Forelimb muscle (tissue), 1 donor: ENCODE measurements at places on chromosomes 3 and 15. TPM values are rescaled to one million over a fixed set of nuclear protein-coding genes. Genes with fewer than 3 reads are reported as not detected.

The ACKR2 gene
- 0.46 TPM for polyA plus RNA-seq

The GATM gene
- 505 TPM for polyA plus RNA-seq

DNA sequence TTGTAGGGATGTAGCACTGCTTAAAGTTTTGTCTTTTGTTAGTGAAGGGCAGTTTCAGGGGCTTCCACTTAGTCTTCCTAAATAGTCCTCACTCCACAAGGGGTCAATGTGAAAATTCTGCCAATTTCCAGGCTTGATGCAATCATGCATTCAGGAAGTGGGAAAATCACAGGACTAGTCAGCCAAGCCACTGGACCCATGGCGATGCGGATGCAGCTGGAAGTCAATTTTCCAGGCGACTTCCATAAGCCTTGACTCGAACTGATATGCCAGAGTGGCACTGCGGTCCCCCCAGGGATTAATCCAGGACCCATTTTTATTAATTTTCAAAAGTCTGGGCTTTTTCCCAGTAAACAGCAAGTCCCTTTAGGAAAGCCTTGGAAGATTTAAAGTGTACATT is 26.1 kb downstream of the GBE1 start:
- no peak for DNase-seq

DNA sequence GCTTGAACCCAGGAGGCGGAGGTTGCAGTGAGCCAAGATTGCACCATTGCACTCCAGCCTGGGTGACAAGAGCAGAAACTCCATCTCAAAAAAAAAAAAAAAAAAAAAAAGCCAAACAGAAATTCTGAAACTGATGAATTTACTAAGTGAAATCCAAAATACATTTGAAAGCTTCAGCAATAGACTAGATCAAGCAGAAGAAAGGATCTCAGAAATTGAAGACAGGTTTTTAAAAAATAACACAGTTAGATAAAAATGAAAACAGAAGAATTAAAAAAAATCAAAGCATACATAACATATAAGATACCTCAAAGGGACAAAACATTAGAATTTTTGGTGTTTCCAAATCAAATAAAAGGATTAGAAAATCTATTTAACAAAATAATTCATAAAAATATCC is 114.4 kb downstream of the TP63 start:
- no peak for DNase-seq

The FAM107A gene
- 0.72 TPM for polyA plus RNA-seq

DNA sequence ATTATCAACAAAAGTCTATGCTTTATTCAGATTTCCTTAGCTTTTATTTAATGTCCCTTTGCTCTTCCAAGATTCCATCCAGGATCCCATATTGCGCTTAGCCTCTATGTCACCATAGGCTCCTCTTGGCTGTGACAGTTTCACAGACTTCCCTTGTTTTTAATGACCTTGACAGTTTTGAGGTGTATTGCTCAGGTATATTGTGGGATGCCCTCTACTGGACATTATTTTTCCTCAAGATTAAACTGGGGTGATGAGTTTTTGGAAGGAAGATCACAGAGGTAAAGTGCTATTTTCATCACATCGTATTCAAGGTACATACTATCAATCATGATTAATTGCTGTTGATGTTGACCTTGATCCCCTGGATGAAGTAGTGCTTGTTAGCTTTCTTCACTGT is 99.1 kb upstream of the SMAD3 start:
- DNase-seq: no peak

DNA sequence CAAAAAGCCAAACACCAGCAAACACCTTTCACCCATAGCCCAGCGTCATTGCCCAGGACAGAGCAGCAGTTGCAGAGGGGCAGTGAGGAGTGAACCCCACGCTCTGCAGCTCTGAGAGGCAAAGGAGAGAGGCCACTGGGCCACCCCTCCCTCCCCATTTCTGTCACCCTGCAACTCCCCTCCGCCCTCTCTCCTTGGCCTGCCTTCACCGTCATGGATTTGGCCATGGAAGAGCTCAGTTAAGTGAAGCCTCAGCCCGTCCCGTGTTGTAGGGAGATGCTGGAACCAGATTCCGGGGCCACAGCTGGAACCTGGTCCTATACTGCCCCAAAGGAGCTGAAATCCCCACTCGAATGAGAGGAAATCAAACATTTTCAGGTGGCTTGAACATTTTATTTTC is 21.9 kb downstream of the MRAS start:
- DNase-seq: no peak

DNA sequence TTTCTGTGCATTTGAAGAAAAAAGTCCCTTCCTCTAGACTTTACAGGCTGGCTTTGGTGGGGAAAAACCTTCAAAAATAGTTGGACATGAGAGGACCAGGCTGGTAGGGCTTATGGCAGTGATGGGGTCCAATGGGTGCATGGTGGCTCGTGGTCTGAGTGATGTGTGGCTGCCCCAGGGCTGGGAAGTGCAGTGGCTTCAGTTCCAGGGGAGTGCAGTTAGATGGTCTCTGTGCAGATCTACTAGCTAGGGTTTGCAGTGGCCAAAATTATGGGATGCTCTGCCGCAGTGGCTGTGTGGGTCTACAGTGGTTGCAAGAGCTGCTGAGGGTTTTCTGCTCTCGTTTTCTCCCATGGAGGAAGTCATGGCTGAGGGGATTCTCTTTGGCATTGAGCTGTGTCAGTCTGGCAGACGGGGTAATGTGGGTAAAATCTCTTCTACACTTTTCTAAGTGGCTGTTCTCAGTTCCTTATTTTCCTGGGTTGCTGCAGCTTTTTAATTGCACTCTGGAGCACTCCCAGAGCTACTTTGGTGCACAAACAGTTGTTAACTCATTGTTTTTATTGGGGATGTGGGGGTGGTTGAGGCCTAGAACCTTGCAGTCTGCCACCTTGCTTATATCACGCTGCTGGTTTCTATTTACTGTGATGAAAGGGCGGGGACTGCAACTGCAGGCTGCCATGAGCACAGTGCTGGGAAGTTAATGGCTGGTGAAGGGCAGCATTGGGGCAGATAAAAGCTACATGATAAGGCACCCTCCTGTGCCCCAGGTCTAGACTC is 1324.6 kb downstream of the NSUN3 start:
- no peak for DNase-seq

The UBL7 gene
- 33.4 TPM for polyA plus RNA-seq

The MAGI1 gene
- 12.3 TPM for polyA plus RNA-seq

DNA sequence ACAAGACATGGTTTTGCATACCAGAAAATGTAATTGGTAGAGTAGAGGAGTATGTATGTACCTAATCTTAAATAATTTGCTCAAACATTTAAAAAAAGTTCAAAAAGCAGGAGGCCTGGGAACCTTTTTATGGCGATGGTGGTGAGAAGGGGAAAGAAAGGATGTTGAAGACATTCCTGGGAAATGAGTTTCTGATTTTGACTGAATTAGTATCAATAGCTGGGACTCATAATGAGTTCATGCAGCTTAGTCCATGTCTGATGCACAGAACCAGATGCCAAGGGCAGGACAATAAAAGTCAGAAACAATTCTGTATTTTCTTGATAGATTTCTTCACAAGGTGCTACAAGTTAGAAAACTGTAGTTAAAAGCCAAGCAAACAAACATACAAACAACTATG is 395.3 kb downstream of the GAP43 start:
- DNase-seq: no peak

The PRR20G gene
- not detected for polyA plus RNA-seq

The EXD1 gene
- polyA plus RNA-seq: 0.06 TPM

The SAMMSON gene
- not detected for polyA plus RNA-seq

DNA sequence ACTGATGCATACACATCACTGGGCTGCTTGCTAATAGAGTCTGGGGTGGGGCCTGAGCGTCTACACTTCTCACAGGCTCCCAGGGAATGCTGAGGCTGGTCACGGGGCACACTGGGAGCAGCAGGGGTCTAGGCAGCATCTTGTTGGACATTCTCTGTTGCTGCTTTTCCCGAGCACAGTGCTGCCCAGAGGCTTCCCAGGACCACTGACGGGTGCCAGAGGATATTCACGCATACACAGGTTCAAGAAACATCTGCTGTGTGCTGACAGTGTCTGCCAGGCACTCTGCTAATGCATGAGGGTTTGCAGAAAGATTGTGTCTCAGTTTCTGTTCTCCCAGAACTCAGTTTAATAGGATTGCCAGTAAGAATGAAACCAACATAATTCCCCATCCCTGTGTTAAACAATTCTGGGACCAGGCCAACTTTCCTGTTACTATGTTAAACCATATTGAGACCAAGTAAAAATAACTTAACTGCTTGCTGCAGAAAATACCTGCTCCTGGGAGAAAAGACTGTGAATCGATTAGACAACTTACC is 23.9 kb upstream of the BCL2L10 start:
- no peak for DNase-seq

DNA sequence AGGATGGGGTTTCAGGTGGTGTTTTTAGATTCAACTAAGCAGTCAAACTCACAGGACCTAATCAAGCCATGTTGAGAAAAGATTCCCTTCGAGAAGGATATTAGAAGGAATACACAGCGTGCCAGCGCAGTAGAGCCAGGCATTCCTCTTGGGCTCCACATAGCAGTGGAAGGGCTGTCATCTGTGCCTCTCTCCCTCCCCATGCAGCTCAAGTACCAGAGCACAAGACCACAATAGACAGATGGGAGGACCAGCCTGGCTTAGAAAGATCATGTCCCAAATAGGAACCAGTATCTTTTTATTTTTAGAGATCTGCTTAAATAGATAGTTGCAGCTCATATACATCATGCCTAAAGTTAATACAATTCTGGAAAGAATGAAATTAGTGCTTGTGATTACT is 37.9 kb downstream of the LMLN start:
- DNase-seq: no peak

- DNase-seq: no peak
These were observed 481.5 kb upstream of the RGMA start for GRCh38 chr15:93570527-93570926.

DNA sequence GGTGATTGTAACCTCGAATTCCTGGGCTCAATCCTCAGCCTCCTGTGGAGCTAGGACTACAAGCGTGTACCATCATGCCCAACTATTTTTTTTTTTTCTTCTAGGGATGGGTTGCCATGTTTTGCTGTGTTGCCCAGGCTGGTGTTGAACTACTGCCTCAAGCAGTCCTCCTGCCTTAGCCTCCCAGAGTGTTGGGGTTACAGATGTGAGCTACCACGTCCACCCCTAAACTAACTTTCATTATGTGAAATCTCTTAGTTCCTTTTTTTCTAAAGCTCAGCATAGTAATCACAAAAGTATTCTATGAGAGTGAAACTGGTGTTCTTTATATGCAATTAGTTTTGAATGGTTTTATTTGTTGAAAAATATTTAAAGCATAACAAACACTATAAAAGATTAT is 92.1 kb downstream of the XRN1 start:
- no peak for DNase-seq

The VPS8 gene
- polyA plus RNA-seq: 101 TPM
